ENCODE measurements at places on chromosomes 1 and 21.
A peak's percentile ranks its signal among the peaks of the same experiment; 100 is the strongest.

GRCh38 chr1:40155135-40155534 is 6.1 kb upstream of the RLF start:
- DNase-seq, result no peak

- no peak for DNase-seq
These were observed 4.8 kb upstream of the SUMO3 start for GRCh38 chr21:44822484-44823178.

DNA sequence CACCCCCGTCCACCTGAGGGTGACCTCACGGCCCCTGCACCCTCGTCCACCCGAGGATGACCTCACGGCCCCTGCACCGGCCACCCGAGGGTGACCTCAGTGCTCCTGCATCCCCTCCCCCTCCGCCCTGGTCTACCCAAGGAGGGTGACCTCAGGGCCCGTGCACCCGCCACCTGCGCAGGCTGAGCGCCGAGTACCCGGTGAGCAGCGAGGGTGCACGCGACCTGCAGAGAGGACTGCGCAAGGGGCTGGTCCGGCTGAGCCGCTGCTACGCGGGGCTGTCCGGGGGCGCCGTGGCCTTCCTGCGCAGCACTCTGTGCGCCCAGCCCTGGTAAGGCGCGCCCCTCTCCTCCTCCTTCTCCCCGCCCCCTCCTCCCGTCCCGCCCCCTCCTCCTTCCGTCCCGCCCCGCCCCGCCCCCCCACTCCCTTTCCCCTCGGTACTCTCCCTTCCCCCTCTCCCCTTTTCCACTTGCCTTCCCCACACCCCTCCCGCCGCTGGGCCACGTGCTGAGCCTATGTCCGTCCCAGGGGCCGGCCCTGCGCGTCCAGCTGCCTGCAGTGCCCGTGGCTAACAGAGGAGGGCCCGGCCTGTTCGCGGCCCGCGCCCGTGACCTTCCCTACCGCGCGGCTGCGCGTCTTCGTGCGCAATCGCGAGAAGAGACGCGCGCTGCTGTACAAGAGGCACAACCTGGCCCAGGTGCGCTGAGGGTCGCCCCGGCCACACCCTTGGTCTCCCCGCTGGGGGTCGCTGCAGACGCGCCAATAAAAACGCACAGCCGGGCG is 28.4 kb downstream of the TRIM11 start:
- DNase-seq, result peak; percentile 93

DNA sequence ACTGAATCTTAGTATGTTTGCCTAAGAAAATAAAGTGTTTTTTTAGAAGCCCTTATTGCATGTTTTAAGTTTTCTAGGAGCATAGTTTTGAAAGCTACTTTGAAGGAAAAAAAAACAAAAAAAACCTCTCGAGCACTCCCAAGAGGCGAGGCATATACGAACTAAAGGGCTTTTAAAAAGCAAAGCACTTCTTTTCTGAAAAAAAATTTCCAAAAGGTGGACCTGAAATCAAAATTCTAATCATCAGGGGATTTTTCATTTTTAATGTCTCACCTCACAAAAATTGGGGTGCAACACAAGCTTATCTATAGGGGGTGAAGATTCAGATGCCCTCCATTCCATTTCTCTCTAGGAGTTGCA is 594 bp downstream of the GLMN start:
- no peak for DNase-seq

GRCh38 chr1:246482805-246483568 is 24.1 kb downstream of the SMYD3 start:
- no peak for DNase-seq
